AG08395 (cell line): ENCODE measurements at places on chromosomes 13 and 19.

GRCh38 chr13:101512650-101513049 lies 60.2 kb downstream of the ITGBL1 start:
- peak; percentile 58 for DNase-seq

DNA sequence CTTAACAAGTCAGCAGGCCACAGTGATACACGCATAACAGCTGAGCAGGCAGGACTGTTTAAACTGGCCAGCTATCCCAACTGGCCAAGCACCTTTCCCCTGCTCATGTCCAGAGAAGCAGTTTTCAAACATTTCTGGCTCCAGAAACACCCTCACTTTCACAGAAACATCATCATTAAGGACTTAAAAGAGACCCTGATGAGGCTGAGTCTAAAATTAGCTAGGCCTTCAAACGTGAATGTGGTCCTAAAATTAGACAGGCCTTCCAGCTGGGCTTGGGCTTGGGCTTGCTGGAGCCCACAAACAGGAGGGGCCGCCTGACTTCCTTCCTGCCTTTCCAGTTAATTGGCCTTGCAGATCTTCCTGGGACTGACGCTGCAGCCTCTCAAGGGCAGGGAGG lies 334.2 kb downstream of the DNAJC15 start:
- no peak for DNase-seq

DNA sequence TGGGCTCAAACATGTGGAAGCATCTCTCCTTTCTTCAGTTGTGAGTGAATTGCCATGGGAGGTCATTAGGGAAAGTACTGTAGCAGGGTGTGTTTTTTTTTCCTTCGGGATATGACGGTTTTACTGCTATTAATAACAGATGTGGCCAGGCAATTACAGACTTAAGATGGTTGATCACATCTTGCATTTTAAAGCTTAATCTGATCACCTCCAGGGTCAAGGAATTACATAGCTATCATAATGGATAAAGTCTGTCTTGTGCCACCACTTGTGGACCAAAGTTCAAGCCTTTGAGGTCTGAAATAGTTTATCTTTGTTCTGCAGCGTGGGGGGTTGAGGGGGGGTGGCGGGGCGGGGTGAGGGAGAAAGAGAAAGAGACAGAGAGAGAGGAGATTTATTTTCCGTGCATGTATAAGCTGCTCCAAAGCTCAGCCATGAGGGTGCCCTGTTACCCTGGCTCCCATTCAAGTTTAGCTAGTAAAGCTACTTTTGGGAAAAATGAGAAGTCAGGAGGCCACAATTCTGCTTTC lies 5.5 kb upstream of the SERP2 start:
- peak; percentile 55 for DNase-seq

DNA sequence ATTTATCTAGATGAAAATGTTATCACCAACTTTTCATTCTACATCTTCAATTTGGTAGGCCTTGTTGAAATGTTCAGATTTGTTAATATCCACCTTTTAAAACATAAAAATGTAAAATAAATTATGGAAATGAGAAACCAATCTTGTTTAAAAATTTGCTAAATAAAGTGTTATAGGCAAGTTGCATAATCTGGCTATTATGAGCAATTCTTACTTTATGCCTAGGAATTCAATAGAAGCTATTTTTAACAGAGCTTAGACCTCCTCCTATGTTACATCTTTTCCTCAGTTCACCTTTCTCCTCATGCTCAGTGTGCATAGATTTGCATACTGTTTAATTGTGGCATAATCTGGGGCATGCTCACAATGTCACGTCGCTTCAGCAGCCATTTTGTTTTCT lies 87.9 kb upstream of the POSTN start:
- peak; percentile 4 for DNase-seq

- DNase-seq = no peak
These were observed 5.5 kb upstream of the LILRA6 start for GRCh38 chr19:54248016-54248601.

GRCh38 chr13:44523146-44524015 lies 52.7 kb downstream of the TSC22D1 start:
- peak; percentile 22 for DNase-seq

- DNase-seq = peak; percentile 73
These were observed 54.3 kb downstream of the GATAD2A start for GRCh38 chr19:19459707-19460251.

- DNase-seq = no peak
These were observed 643.9 kb downstream of the DIAPH3 start for GRCh38 chr13:59519819-59520218.

DNA sequence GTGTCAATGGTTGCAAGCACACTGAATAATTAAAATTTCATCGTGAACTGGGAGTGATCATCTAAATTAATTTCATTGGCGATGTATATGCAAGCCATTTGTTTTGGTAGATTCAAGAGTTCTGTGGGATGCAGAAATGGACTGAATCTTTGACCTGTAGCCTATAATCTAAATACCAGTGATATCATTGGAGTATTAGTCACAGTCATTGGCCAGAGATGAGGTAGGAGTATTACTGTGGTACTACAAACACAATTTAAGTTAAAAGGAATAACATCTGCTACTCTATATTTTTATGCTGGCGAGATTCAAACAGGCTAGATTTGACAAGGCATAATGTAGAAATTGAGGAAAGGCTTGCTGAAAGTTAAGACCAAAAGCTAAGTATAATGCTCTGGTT lies 14.0 kb downstream of the FRY start:
- DNase-seq = no peak
